Panc1 (cell line): ENCODE measurements at places on chromosomes 4 and X. TPM values are rescaled to one million over a fixed set of nuclear protein-coding genes. Genes with fewer than 3 reads are reported as not detected.

The ADGRG4 gene
- not detected for total RNA-seq

DNA sequence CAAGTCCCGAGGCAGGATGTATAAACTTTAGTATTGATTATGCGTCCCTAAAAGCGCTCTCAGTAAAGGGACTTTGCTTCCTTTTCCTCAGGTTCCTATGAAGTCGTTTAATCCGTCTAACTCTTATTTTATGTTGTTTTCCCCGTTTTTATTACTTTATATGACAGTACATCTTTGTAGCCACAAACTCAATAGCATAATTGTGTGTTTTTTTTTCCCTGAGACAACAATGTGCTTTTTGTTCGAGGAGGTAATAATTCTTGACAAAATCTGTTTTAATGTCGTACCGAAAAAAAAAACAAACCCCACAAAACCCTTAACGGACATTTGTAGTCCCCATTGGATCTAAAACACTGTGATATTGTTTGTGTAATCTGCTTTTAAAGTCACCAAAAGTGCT lies 17.9 kb upstream of the PPP2R3B start:
- H3K27me3 ChIP-seq: no peaks in the 10 kb centered on the region
- no peak for DNase-seq
- H3K4me3 ChIP-seq: no peak overlapping the region
- H3K27ac ChIP-seq: no peak overlapping the region

GRCh38 chrX:314781-315595 lies 3.6 kb downstream of the GTPBP6 start:
- H3K4me1 ChIP-seq: no peaks in the 10 kb centered on the region
- no peak overlapping the region for H3K4me3 ChIP-seq
- no peaks in the 10 kb centered on the region; the same call in 1 of the 2 replicates for H3K36me3 ChIP-seq
- H3K27me3 ChIP-seq: no peaks in the 10 kb centered on the region
- DNase-seq: no peak

GRCh38 chrX:46381630-46382029 lies 163.6 kb downstream of the ZNF674 start:
- H3K4me3 ChIP-seq: no peak overlapping the region
- H3K27me3 ChIP-seq: no peaks in the 10 kb centered on the region
- H3K36me3 ChIP-seq: no peaks in the 10 kb centered on the region
- no peaks in the 10 kb centered on the region for H3K4me1 ChIP-seq

DNA sequence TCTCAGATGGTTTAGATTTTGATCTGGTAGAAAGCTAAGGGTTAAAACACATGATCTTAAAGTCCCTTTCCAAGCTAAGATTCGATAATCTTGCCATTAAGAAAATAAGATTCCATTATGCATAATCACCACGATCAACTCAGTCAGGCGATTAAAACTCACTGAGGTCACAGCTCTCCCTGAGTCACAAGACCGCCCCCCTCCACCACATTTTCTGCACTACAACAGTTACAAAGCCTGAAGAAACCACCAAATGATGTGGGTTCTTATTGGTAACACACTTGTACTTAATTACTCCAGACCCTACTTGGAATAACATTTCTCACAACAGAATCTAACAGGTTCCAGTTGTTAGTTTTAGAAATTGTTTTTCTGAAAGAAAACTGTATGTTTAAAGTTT lies 62.8 kb downstream of the SH3KBP1 start:
- no peak for DNase-seq
- H3K27ac ChIP-seq: no peak overlapping the region
- H3K36me3 ChIP-seq: no peaks in the 10 kb centered on the region

- peak overlapping the region; percentile 65 for H3K4me3 ChIP-seq
- peaks cover 17% of the 10 kb centered on the region for H3K4me1 ChIP-seq
- H3K27me3 ChIP-seq: no peaks in the 10 kb centered on the region
- H3K27ac ChIP-seq: peak overlapping the region; percentile 82
- no peak for DNase-seq
Observed at GRCh38 chr4:24582235-24582832, 2.0 kb downstream of the DHX15 start.

GRCh38 chrX:45735571-45735970 lies 534.9 kb upstream of the DIPK2B start:
- no peak overlapping the region for H3K4me3 ChIP-seq
- DNase-seq: no peak
- no peaks in the 10 kb centered on the region for H3K36me3 ChIP-seq
- no peaks in the 10 kb centered on the region for H3K4me1 ChIP-seq
